ENCODE measurements at places on chromosomes 4 and X.

DNA sequence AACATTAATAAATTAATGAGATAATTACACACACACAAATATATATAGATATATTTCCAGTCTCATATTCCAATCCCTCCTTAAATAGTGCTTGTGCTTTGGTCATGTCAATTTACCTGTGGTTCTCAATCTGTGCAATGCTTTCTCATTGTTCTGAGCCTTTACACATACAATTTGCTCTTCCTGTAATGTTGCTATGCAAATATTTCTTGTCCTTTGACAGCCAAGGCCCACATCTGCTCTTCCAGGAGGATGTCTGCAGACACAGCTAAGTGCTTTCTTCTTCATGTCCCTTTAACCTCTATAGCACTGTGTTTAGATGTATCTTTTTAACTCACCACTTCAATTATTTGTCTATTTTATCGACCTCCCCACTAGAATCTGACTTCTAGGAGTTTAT lies 67.3 kb upstream of the RAPGEF2 start:
- DNase-seq, result no peak

DNA sequence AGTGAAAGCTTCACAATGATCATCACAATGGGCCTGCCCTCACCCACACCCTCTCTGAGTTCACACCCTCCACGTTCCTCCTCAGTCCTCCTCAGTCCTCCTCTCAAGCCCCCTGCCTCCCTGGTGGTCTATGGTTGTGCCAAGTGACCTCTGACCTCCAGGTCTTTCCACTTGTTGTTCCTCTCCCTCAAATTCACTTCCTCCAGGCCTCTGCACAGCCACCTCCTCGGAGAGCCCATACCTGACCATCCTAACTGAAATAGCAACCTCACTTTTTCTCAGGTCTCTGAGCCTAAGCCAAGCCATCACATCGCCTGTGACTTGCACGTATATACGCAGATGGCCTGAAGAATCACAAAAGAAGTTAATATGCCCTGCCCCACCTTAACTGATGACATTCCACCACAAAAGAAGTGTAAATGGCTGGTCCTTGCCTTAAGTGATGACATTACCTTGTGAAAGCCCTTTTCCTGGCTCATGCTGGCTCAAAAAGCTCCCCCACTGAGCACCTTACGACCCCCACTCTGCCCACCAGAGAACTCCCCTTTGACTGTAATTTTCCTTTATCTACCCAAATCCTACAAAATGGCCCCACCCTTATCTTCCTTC lies 293.4 kb upstream of the TENM3 start:
- DNase-seq, result no peak

DNA sequence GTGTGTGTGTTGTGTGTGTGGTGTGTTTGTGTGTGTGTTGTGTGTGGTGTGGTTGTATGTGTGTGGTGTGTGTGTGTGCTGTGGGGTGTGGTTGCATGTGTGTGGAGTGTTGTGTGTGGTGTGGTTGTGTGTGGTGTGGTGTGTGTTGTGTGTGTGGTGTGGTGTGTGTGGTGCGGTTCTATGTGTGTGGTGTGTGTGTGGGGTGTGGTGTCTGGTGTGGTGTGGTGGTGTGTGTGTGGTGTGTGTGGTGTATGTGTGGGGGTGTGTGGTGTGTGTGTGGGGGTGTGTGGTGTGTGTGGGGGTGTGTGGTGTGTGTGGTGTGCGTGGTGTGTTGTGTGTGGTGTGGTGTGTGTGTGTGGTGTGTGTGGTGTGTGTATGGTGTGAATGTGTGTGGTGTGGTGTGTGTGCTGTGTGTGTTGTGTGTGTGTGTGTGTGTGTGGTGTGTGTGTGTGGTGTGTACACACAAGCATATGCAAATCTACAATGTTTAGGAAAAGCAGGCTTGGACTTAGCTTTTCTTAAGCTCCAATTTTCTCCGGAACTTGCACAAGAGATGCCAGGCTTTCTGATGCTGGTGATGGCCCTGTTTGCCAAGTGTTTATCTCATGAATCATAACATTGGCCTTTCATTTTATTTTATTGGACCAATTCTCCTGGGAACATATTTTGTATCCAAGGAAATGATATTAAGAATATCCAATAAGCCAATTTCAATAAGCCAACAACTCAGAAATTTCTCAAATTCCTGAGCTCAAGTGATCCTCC lies 148.7 kb downstream of the SPATA18 start:
- peak; percentile 44 for DNase-seq

GRCh38 chr4:121091941-121092340 lies 19.6 kb upstream of the NDNF start:
- no peak for DNase-seq

- no peak for DNase-seq
Measured at GRCh38 chr4:109996526-109996925, 83.8 kb downstream of the EGF start.

- peak; percentile 11 for DNase-seq
Measured at GRCh38 chr4:106690487-106690886, 321.9 kb upstream of the GIMD1 start.

DNA sequence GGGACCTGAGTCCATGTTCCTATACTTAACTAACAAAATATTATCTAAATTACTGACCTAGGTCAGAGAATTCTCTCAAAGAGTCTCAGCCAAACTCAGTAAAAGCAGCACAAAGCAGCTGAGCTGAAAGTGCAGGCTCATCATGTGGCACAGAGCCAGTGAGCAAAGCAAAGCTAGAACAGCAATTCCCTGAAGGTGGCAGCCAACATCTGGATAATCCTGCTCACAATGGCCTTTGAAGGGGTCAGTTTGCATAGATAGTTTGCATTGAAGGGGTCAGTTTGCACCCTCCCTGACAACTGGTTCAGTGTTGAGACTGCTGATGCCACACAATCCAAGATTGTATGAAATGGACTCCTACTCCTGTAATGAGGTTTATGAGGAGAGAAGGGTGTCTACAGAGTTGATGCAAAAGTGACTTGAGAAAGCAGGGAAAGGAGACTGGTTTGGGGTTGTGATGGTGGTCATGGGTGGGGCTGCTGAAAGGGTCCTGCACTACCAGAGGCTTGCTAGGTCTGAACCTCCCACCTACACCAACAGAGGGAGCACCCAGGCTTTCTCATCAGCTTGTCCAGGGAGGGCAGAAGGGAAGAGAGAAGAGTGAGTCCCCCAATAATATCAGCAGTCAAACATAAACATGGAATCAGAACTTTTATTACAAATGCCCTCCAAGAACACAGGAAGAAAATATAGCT lies 39.7 kb downstream of the TRIM61 start:
- DNase-seq, result no peak

DNA sequence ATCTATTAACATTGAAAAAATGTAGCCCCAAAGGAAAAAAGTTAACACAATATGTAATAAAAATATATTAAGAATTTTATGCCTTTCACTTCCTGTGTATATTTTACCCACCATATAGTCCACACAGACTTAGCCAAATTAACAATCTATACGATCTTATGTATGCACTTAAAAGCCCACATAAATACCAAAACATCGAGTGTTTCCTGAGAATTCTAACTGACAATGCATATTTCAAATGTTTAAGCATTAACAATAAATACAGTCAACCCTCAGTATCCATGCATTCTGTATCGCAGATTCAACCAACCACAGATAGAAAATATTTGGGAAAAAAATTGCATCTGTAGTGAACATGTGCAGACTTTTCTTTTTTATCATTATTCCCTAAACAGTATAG lies 226.8 kb downstream of the COL25A1 start:
- DNase-seq, result no peak

GRCh38 chrX:147364896-147365295 lies 546.8 kb upstream of the FMR1 start:
- DNase-seq, result no peak

DNA sequence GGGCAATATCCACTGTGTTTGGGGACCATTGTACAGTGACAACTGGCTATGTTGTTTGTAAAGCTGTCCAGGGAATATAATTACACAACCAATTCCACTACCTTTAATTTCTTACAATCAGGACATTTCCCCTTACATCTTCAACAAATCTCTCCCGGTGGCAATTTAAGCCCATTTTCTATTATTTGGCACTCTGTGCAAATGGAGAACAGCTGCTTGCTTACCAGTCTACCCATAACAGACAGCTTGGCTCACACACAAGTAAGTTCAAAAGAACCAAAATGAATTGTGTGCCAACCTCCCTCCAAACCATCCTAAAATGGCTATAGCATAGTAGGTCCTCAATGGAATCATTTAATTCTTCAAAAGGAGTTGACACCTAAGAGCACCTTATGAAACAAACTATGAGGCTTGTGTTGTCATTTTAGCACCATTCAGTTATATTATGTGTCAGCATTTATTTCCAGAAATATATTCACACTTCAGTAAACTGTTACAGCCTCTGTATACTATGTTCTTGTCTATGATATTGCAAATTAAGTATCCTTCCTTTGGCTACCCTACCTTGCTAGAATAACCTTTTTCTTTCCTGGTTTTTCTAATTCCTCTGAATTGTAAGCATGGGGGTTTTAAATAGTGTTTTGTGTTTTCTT lies 18.4 kb downstream of the GABRA4 start:
- DNase-seq, result no peak

GRCh38 chr4:174444390-174444789 lies 77.9 kb downstream of the HPGD start:
- DNase-seq, result no peak

DNA sequence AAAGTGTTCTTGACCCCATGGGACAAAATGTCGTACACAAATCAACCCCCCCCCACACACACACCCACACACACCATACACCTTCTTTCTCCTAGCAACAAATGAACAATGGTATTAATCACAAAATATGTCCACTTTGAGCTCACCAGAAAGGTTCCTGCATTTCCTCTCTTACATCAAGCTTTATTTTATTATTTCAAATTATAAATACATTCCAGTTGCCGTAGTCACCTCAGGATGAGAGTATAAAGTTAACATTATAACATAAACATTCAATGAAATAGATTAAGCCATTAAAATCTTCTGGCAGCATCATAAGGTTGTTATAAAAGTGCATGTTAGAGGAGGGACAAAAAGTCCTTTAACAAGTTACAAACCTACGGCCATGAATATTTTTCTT lies 7.3 kb downstream of the XK start:
- no peak for DNase-seq

DNA sequence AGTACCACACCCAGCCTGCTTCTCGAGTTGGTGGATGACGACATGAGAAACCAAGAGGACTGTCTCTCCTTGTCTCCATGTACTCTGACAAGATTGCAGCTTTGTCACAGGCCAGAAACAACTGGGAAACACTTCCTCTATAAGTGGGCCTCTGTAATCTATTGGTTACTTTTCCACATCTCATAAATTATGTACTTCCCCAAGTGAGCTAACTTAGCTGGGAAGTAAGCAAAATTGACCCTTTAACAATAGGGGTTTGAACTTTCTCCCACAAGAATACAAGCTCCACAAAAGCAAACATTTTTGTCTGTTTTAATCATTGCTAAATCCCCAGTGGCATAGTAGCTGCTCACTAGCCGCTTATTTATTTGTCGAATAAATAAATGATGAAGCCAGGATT lies 14.1 kb upstream of the USO1 start:
- DNase-seq, result no peak

- no peak for DNase-seq
Measured at GRCh38 chr4:78565971-78566372, 14.4 kb downstream of the ANXA3 start.

- DNase-seq, result peak; percentile 43
Measured at GRCh38 chr4:68361146-68361589, 11.3 kb upstream of the YTHDC1 start.

GRCh38 chr4:119302073-119302832 lies 19.7 kb downstream of the FABP2 start:
- no peak for DNase-seq

GRCh38 chr4:145736241-145736831 lies 56.4 kb downstream of the C4orf51 start:
- DNase-seq, result no peak

DNA sequence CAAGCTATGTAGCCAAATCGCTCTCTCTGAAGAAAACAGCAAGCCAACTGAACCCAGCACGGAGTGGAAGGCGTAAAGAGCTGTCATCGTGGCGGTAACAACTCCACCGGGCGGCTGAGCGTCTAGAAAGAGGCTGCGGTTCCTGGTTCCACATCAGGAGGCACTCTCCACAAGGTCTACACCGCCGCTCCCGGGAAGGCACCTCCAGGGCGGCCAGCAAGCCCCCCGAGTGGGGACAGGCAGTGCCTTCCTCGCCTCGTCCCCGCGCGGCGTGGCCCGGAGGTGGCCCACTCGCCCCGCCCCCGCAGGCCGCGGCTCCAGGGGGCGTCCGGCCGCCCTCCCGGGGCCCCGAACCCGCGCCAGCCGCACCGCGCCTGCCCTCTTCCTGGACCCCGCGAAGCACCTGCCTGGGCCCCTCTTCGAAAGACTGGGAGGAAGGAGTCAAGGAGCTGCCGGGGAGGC lies 755 bp downstream of the KLHL8 start:
- DNase-seq, result peak; percentile 49

DNA sequence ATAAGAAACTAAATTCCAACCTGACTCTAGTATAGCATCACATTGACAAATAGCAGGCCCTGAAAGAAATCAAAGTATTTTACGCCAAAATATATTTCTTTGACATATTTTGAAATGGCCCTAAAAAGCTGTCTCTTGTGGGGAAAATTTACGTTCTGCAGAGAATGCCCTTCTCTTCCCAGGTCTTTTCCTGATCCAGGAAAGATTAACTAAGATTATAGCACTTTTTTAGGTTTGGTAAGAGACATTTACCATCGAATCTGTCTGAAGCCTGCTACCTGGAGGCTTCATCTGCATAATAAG lies 121.1 kb downstream of the ATXN3L start:
- DNase-seq, result no peak

DNA sequence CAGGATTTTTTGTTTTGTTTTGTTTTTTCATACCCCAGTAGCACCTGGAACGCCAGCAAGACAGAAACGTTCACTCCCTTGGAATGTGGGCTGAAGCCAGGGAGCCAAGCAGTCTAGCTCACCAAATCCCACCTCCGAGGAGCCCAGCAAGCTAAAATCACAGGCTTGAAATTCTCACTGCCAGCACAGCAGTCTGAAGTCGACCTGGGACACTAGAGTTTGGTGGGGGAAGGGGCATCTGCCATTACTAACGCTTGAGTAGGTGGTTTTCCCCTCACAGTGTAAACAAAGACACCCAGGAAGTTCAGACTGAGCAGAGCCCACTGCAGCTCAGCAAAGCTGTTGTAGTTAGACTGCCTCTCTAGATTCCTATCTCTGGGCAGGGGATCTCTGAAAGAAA lies 99.6 kb upstream of the FGF16 start:
- no peak for DNase-seq

GRCh38 chr4:2064276-2064991 lies 5.3 kb downstream of the NAT8L start:
- DNase-seq, result no peak

- no peak for DNase-seq
Measured at GRCh38 chr4:16659694-16660093, 238.8 kb downstream of the LDB2 start.

DNA sequence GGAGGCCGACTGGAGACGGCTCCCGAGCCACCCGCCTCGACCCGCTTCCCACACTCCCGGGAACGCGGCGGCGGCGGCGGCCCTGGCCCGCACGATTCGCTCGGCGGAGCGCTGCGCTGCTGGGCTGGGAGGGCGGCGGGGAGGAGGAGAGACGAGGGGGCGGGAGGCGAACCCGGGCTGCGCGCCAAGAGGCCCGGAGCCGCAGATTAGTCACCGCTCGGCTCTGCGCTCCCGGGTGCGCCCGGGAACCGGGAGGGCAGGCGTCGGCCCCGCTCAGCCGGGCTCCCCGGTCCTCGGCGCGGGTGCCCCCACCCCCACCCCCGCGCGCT lies 11.2 kb upstream of the BCOR start:
- DNase-seq, result peak; percentile 89
